ENCODE measurements at places on chromosomes 2 and 18.

DNA sequence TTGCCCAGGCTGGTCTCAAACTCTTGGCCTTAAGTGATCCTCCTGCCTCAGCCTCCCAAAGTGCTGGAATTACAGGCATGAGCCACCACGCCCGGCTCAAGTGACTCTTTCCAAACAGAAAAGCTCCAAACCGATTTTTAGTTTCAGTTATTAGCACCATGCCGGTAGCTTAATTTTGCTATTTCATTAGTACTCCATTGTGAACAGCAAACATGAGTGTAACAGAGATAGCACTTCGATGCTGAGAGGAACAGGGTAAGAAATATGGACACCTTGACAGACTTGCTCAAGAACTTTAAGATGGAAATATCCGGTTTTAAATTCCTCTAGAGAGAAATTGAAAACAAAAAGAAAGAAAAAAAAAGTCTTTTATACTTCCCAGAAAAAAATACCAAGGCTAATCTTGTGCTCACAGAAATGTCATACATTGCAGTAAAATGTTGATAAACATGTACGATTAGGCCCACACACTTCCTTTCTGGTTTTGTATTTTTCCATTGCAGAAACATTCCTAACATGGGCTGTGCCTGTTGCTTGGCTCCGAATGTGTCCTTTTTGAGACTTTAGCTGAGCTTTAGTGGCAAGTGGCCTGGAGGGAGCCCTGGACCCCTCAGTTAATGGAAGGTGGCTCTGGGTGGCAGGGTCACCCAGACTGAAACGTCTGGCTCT lies 18.3 kb downstream of the FHL2 start:
- no peak for DNase-seq

- no peak for DNase-seq
These were observed 1662.1 kb upstream of the NXPH2 start for GRCh38 chr2:140442319-140442718.

- no peak for DNase-seq
These were observed 1.8 kb upstream of the RAB31 start for GRCh38 chr18:9706081-9706935.

- no peak for DNase-seq
These were observed 49.5 kb upstream of the MBOAT2 start for GRCh38 chr2:9052821-9053533.

DNA sequence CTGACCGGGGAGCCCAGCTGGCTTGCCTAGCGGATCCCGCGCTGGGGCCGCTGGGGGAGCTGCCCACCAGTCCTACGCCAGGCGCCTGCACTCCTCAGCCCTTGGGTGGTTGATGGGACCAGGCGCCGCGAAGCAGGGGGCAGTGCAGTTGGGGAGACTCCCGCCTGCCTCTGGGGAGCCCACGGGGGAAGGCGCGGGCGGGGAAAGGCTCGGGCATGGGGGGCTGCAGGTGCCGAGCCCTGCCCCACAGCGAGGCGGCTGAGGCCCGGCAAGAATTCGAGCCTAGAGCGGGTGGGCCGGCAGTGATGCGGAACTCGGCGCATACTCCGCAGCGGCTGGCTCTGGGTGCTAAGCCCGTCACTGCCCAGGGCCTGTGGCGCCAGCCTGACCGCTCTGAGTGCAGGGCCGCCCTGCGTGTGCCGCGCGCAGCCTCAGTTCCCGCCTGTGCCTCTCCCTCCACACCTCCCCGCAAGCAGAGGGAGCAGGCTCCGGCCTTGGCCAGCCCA lies 249.1 kb upstream of the TEKT4 start:
- DNase-seq, result no peak

GRCh38 chr2:128260239-128261138 lies 58.2 kb downstream of the HS6ST1 start:
- DNase-seq, result no peak

- peak; percentile 73 for DNase-seq
These were observed 17.5 kb downstream of the FTCDNL1 start for GRCh38 chr2:199833525-199833924.

DNA sequence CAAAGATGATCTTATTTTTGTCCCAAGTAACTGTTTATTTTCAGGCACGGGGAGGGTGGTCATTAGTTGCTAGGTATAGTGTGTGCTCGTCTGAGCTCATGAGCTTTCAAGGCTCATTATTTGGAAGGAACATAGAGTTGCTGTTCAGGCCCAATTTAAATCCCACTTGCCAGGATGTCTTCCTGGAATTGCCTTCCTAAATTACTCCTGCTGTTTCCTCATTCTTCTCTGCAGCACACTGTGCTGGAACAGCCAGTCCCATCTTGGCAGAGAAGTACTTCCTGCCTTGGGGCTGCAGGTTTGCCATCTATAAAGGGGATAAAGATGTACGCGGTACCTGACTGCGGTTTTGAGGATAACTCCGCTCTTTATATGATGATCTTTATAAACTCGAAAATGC lies 37.3 kb downstream of the GREB1 start:
- DNase-seq, result no peak

DNA sequence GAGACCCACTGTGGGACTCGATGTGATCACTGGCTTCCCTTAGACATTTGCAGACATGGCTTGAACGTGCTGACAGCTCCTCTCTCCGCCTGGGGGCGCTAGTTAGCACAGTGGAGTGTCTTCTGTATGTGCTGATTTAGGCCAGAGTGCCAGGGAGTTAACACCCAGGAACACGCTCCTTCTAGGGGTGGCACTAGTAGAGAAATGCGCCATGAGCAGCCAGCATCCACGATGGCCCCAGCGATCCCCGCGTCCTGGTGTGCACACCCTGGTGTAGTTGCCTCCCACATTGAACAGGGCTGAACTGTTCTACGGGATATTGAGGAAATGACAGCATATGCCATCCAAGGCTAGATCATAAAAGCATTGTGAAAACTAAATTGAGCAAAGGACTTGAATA lies 11.4 kb upstream of the NMUR1 start:
- no peak for DNase-seq
